ENCODE measurements at places on chromosomes 12 and 14.

GRCh38 chr14:68403191-68404145 lies 389.4 kb downstream of the ZFP36L1 start:
- DNase-seq: no peak

- DNase-seq: peak; percentile 33
These were observed 543.2 kb upstream of the TBX3 start for GRCh38 chr12:115227137-115227615.

GRCh38 chr12:63792338-63792737 lies 12.6 kb downstream of the RXYLT1 start:
- no peak for DNase-seq

- peak; percentile 30 for DNase-seq
These were observed 83.2 kb downstream of the PAH start for GRCh38 chr12:102833687-102834441.

DNA sequence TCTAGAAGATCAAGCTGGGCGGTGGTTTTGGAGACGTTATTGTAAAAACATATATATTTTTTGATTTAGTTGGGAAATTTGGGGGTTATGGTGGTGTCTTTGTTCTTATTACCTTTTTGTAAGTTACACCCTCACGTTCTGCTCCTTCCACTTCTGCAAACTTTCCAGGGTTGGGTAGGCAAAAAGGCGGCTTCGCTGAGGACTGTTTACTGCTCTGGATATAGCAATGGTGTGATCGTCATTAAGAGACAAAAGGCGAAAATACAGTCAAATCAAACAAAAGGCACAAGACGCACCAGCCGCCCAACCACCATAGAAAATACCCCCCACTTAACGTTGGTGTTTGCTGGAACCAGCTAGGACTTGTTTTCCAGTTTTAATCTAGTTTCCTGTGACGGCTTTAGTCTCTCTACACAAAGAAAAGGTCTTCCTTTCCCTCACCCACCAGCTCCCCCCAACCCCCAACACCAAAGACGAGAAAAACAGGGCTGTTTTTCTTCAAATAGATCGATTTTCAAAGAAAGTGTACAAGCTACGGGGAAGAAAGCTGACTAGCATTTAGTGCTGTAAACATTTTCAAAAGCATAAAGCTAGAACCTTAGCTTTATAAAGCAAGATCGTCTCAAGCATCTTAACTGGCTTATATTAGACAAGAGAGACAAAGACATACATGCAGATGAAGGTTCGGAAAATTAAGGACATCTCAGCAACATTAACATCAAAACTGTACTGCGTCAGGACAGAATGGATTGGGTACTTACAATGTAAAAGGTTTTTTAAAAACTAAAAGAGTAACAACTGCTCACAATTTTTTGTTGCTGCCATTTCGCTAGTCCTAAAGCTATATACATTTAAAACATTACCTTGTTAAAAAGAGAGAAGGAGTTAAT lies 2.0 kb upstream of the SETD1B start:
- DNase-seq: peak; percentile 70

- no peak for DNase-seq
These were observed 434.6 kb upstream of the RGS6 start for GRCh38 chr14:71497645-71498086.

- no peak for DNase-seq
These were observed 164.8 kb downstream of the ZFP36L1 start for GRCh38 chr14:68627868-68628604.

GRCh38 chr12:48442179-48442847 lies 30.0 kb upstream of the ANP32D start:
- peak; percentile 42 for DNase-seq

DNA sequence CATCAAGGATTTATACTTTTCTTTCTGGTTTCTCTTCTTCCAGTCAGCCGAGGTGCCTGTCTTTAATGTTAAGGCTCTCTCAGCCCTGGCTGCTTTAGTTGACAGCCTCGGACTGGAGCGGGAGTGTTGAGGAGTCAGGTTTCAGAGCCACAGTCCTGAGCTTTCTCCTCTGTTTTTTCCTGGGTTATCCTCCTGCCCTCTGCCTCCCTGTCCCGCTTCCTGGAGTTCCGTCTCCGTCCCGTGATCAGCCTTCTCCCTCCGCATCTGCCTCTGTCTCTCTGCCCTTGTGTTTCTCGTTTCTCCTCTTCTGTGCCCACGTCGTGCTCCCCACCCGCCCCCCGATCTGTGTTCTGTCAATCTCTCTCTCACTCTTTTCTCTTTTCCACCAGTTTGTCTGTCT lies 33.0 kb downstream of the IQSEC3 start:
- DNase-seq: no peak

DNA sequence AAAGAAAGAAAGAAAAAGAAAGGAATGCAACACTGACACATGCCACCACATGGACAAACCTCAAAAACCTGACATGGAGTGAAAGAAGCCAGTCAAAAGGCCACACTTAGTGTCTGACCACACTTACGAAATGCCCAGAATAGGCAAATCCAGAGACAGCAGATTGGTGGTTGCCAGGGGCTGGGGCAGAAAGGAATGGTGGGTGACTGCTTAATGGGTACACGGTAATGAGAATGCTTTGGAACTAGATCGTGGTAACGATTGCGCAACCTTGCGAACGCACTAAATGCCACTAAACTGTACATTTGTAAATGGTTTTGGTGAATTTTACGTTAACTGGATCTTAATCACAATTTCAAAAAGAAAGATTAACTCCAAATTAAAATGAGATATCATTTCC lies 39.5 kb downstream of the SCARB1 start:
- no peak for DNase-seq

- DNase-seq: peak; percentile 61
These were observed 4.6 kb downstream of the AP1G2 start for GRCh38 chr14:23562822-23563472.

DNA sequence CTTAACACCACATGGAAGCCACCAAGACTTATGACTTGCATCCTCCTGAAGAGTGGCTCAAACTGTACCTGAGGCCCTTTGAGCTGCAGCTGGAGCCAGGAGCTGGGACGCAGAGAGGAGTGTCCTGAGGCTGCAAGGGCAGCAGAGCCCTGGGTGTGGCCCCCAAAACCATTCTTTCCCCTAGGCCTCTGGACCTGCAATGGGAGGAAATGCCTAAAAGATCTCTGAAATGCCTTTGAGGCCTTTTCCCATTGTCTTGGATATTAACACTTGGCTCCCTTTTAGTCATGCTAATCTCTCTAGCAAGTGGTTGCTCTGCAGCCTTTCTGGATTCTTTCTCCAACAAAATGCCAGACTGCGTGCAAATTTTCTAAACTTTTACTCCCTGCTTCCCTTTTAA lies 156.1 kb downstream of the SLC38A4 start:
- no peak for DNase-seq

DNA sequence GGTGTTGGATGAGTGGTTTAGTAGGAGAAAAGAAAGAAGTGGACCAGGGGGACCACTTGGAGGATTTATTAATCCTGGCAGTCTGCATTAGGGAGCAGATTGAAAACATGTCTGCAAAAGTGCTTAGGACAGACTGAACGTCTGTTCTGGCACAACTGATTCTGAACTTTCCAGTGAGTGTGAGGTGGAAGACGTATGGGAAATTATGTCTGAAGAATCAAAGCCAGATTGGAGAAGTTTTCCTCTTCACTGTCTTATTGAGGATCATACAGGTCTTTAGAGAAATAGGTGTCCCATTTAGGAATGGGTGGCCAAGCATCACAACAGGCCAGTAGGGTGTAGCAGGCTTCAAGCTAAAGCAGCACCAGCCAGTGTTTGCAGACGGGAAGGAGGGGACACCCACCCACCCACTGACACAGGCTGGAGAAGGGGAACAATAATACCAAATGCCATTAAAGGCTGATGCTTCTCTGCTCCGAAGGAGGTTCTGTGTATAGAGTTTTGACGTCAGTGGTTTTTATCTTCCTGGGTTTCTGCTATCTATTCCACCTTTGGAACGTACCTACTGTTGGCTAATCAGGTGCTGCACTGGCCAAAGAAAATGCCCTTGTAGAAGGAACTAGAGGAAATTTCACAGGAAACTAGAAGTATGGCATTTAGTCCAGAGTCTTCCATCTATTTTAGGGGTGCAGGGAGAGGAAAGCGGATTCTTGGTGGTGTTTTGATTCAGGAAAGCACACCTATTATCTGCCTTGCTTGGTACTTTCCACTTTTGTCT lies 1.8 kb downstream of the SRRM4 start:
- no peak for DNase-seq

DNA sequence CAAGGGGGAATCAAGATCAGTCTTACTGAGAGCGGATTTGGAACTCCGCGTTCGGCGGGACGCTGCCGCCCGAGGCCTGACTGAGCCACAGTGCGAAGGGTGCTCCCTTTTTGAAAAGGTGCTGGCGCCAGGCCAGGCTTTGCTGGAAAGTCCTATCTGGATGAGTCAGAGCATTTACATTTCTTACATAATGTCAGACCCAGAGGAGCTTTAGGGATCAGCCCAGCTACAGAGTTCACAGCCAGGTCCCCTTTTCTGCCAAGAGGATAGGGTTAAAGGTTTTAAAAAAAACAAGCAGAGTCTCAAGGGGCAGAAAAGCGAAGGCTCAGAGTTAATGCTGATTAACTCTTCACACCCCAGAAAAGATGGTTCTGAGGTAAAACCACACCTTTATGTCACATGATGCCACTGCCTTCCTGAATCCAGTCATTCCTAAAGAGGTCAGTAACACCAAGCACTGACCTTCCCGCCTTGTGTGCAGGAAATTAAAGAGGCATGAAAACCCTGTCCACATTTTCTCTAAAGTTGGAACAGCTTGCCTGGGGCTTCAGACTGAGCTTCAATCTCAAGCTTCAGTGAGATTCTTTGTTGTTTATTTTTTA lies 11.7 kb upstream of the FBXL14 start:
- peak; percentile 96 for DNase-seq
